ENCODE measurements at places on chromosomes 6 and 20.

- DNase-seq, result no peak
Measured at GRCh38 chr6:21451546-21452013, 142.0 kb upstream of the SOX4 start.

DNA sequence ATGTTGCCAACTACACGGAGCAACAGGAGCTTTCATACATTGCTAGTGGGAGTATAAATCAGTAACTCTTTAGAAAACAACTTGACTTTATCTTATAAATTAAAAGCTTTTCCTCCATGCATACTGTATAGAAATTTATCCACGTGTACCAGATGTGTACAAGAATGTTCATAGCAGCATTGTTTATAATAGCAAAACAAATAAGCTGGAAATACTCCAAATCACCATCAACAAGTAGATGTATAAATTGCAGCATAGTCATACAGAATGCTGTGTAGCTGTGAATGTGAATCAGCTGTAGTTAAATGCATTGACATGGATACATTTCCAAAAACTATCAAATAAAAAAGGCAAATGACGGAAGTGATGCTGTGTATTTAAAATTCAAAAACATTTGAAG lies 6.0 kb downstream of the PSMF1 start:
- no peak for DNase-seq

GRCh38 chr6:6557504-6557839 lies 31.0 kb upstream of the LY86 start:
- DNase-seq, result no peak

GRCh38 chr6:72182337-72183246 lies 296.2 kb downstream of the RIMS1 start:
- DNase-seq, result no peak

DNA sequence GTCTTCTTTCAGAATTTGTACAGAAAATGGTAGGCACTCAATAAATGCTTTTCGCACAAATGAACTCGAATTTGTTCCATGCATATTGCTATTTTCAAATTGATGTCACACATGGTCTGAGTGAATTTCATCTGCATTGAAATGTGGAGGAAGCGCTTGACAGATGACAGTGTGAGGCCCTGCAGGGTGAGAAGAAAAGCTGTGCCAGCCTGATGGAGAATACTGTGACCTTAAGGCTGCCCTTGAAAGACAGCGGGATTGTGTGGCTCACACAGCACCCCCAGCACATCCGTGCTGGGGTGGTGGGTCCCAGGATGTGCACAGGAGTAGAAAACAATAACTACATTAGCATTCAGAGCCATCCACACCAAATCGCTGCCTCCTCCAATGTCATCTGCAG lies 14.8 kb upstream of the MCHR2 start:
- DNase-seq, result no peak

DNA sequence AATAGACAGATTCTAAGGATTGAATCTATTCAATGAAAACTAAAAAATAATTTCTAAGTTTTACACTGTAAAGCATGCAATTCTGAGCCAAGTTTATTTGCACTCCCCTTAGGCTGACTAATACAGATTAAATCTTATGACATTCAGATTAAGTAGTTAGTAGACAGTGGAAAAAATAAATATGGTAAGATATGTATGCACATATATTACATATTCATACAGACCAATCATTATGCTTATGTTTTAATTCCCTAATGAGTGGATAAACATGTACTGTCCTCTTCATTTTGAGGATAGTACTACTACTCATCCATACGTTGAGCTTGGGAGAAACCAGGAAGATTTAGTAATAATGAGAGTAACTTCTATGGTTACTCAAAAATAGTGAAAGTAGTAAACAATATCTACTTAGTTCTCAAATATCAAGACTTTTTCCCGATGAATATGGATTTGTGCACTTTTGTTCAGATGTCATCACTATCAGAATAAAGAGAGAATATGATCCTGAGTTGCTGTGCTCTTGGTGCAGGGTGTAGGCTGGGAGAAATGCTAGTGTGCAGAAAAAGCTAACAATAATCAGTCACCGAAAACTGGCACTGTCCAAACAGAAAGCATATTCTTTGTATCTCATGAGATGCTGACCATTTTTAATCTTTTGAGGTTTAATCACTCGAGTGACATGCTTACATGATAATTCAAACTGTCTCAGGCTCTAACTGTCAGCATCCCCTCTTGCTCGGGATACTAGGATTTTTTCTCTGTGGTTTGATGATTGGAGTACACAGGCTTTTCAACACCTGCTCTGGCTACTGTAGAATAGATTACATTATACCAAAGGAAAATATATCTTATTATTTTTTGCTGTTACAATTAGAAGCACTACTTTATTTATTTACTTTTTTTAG lies 111.6 kb downstream of the EPHA7 start:
- no peak for DNase-seq

DNA sequence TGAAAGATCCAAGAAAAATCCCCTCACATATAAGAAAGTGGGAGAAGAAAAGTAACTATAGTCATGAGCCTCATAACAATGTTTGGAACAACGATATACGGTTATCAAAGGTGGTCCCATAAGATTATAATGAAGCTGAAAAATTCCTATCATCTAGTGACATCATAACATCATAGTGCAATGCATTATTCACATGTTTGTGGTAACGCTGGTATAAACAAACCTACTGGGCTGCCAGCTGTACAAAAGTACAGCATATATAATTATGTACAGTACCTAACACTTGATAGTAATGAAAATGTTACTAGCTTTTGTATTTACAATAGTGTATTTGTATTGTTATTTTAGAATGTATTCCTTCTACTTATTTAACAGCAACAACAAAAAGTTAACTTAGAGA lies 240.7 kb downstream of the RNGTT start:
- no peak for DNase-seq

DNA sequence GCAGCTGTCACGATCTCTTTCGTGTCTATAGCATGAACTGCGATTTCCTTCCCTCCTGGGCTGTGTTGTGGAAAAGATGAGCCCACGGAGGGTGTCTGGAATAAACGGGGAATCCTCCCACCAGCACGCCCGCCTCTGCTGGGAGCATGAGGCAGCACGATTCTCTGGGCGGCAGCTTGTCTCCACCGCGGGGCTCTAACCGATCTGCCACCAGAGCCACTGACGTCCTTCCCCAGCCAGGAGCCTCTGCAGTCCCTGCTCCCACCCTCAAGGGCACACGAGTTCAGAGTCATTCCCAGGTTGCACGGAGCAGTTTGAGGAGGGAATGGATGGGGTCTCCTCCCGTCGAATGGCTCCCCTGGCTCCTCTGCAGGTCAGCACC lies 197.6 kb downstream of the DLL1 start:
- no peak for DNase-seq

- no peak for DNase-seq
Measured at GRCh38 chr20:48359692-48360341, 468.0 kb downstream of the PREX1 start.

DNA sequence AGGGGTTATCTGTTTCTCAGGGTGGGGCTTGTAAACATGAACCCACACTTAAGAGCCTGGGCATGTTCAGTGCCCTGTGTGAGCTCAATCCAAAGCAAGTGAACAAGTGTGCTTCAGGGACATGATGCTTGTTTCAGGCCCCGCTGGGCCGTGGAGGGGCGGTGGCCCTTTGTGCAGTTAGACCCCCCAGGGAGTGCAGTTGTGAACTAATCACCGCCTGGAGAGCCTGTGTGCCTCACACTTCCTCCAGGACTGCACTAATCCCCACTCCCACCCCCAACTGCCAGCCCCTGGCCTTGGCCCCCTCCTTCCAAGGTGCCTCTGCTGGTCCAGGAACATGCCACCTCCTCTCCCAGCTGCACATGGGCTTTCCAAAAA lies 58.1 kb downstream of the RREB1 start:
- no peak for DNase-seq

GRCh38 chr6:164377348-164377918 lies 932.0 kb downstream of the C6orf118 start:
- no peak for DNase-seq

DNA sequence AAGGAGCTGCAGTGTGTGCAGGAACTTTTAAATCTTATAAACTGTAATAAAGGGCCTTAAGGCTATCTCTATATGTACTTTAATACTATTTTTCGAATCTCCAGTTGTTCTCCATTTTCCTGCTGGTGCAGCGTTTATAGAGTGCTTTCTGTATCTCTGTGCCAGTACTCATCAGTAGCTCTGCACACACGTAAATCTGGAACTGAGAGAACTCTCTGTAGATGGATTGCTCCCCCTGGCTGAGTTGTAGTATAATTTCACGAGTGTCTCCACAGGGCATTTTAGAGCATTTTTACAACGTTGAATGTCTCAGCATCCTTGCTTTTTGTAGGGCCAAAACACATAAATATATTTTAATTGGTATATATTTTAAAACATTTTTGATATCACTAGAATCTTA lies 256.5 kb downstream of the TRDN start:
- no peak for DNase-seq

- no peak for DNase-seq
Measured at GRCh38 chr6:91672201-91672600, 1085.3 kb upstream of the MAP3K7 start.

GRCh38 chr6:44494011-44494501 lies 106.5 kb downstream of the CDC5L start:
- no peak for DNase-seq

GRCh38 chr20:46400828-46401477 lies 5.5 kb downstream of the ELMO2 start:
- no peak for DNase-seq

DNA sequence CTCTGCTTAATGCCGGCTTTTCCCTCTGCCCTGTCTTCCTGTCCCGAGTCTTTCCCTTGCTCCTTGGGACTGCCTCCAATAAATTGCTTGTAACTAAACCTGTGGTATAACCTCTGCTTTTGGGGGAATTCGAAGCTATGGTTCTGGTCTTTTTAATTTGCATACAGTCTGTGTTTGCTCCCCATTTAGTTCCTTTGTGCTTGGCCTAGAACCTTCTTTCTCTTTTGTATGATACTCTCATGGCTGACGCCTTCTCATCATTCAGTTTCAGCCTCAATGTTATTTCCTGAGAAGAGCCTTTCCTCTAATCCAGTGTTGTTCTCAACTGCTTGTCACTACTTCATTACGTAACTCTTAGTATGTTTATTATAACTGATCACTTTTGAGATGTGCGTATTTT lies 248.0 kb downstream of the PHF3 start:
- no peak for DNase-seq

DNA sequence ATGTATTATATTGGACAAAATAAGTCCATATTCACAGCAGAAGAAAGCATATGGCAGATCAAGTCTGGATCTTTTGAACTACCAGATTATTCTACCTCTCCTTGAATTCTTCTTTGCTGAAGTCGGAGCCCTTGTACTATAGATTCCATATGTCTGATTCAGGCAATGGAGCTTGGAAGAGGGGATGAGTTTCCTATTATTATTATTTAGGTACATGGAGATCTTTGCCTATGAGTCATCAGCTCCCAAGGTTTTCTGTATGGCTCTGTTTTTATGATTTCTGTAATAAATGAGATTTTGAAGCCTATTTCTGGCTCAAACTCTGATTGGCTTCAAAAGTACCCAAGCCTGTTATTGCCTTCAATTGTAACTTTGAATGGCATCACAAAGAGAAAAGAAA lies 72.0 kb downstream of the OPRM1 start:
- no peak for DNase-seq

DNA sequence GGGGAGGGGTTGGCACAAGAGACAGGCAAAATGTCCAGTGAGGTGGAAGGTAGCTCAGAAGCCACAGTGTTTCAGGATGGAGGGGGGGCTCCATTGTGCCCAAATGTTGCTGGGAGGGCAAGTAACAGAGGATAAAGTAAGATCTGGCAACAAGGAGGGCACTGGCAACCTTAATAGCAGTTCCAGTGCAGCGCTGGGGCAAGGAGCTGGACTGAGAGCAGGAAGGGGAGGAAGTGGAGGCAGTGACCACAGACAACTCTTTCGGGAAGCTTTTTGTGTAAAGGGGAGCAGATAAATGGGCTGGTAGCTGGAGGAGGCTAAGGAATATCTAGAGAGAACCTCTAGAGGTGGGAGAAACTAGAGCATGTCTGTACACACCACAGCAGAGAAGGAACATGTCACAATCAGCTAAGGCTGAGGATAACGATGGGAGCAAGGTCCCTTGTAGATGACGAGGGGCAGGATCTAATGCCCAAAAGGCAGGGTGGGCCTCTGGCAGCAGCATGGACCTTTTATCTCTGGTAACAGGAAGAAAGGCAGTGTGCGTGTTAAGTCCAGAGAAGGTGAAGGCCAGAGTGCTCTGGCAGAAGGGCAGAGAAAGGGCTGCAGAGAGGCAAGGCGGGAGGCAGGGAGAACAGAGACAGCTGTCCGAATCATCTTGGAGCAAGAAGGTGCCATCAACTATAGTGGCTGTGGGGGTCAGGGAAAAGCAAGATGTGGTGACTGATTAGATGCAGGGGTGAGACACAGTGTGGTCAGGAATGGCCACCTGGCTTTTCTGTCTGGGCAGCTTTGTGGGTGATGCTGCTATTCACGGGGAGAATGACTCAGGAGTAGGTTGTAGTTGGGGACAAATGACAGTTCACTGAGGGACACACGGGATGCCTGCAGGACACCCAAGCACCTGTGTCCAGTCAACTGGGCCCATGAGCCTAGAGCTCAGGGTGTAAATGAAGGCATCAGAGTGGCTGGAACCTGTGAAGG lies 17.4 kb downstream of the TMEM242 start:
- DNase-seq, result no peak

DNA sequence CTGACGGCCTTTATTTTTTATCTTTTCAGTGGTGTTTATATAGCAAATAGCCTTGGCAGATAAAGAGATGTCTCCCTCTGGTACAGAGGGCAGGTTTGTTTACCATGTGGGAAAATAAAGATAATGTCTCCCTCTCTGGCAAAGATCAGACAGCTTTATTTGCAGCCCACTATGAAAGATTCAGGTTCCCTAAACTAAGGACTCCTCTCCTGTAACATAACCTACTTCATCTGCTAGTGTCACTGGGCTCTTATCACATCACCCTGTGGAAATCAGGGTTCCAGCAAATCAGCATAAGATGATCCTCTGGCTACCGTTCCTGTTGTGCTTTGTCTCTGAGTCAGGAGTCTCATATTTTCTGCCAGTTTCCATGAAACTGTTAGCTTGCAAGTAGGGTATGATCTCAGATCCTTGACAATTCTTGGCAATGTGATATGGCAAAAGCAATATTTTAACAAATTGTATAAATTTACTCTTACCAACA lies 3.1 kb downstream of the FBXL4 start:
- no peak for DNase-seq

- no peak for DNase-seq
Measured at GRCh38 chr20:37757550-37757949, 63.7 kb downstream of the CTNNBL1 start.

DNA sequence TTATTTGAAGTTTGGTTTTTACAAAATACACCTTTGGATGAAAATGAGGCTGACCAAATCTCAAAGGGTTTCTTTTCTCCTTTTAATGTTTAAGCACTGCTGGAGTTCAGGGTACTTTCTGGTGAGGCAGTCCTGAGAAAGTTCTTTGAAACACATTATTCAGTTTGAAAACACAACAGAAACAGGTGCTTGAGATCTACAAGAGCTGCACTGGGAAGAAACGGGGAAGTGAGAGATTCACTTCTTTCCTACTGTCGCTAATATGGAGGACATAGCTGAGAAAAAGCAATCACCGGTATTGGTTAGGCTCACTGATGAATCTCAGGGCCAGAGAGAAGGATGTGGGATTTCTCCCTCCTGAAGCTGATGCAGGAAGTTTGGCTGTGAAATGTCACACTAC lies 22.9 kb upstream of the TMEM170B start:
- no peak for DNase-seq
